ENCODE measurements at places on chromosomes 5 and 9. TPM values are rescaled to one million over a fixed set of nuclear protein-coding genes. Genes with fewer than 3 reads are reported as not detected.

OCLN gene
- polyA plus RNA-seq: 0.13 TPM

PCDHB16 gene
- polyA plus RNA-seq: not detected

ITK gene
- polyA plus RNA-seq: 231 TPM

PLAC8L1 gene
- not detected for polyA plus RNA-seq

CD14 gene
- 2.1 TPM for polyA plus RNA-seq

FTMT gene
- not detected for polyA plus RNA-seq

AJM1 gene
- not detected for polyA plus RNA-seq

DHX29 gene
- 14.3 TPM for polyA plus RNA-seq
